GM23248 (cell line): ENCODE measurements at places on chromosomes 5 and 9. TPM values are rescaled to one million over a fixed set of nuclear protein-coding genes. Genes with fewer than 3 reads are reported as not detected.

FAM221B gene
- not detected in 2 replicates for total RNA-seq

DNA sequence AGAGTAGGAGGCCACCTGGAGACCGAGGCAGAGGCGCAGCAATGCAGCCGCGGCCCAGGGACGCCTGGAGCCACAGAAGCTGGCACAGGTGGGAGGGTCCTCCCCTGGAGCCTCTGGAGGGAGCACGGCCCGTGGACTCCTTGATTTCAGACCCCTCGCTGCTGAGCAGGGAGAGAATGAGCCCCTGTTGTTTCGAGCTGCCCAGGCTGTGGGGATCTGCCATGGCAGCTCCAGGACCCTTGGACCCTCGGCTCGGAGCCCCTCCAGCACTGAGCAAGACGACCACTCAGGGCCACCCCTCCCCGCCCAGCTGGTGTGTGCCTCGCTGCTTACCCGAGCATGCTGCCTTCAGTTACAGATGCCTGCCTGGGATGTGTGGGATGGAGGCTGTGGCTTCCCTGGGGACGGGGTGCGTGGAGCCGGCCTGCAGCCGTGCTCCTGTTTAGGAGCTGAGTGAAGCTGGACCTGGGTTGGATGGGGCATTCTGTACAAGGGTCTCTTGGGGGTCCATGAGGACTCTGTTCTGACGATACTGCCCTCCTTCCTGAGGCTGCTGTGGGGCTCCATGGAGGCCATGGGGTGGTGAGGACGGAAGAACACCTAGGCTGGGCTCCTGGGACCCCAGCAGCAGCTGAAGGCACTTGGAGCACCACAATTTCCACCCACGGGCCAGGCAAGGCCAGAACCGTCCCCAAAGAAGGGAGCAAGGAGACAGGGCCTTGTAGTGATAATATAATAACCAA lies 115.1 kb upstream of the LPCAT1 start:
- DNase-seq = no peak

DNA sequence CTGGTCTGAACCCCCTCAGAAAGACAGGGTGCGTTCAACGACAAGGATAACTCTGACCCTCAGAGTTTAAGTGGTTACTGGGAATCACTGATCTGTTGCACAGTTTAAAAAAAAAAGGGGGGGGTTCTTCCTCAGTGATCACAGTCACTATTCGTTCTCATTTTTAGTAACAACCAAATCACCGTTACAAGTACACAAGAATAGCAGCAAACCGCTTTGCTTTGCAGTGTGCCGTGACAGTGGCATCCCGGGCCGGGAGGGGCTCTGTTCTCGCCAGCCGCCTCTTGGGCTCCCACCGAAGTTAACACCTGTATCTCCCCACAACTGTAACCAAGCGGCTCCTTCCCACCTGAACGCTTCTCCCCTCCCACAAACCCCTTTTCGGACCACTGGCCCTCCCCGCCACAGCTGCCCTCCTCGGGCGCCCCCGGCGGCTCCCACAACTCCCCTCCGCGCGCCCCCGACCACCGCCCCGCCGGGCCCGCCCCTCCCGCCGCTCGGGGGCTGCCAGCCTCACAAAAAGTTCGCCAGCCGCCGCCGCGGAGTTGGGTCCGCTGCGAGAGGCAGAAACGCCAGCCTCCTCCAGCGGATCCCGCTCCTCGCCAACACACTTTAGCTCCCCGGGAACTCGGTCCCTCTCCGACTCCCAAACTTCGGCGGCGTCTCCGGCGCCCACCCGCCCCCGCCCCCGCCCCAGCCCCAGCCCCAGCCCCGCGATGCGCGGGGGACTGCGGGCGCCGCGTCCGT lies 1.2 kb downstream of the SSBP2 start:
- peak; percentile 63 for DNase-seq

DNA sequence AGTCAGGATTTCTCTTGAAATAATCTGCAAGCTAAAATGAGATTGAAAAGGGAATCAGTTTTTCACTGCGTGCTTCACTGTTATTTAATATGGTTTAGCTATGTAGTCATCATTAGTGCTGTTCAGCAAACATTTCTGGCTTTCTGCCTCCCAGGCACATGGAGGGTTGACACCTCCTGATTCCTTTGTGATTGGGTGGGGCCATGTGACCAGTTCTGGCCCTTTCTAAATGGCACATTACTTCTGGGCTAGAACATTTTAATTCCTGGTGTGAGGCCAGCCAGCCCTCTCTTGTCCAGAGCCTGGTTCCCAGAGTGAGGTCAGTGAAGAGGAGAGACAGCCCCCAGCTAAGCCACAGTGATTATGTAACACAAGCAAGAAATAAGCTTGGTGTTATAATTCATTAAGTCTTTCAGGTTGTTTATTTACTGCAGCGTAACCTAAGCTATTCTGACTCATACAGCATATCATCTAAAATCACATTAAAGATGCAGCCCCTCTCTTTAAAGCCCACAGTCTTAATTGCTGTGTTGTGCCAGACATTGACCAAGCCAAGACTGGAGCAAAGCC lies 17.4 kb upstream of the ARSI start:
- peak; percentile 96 for DNase-seq

DNA sequence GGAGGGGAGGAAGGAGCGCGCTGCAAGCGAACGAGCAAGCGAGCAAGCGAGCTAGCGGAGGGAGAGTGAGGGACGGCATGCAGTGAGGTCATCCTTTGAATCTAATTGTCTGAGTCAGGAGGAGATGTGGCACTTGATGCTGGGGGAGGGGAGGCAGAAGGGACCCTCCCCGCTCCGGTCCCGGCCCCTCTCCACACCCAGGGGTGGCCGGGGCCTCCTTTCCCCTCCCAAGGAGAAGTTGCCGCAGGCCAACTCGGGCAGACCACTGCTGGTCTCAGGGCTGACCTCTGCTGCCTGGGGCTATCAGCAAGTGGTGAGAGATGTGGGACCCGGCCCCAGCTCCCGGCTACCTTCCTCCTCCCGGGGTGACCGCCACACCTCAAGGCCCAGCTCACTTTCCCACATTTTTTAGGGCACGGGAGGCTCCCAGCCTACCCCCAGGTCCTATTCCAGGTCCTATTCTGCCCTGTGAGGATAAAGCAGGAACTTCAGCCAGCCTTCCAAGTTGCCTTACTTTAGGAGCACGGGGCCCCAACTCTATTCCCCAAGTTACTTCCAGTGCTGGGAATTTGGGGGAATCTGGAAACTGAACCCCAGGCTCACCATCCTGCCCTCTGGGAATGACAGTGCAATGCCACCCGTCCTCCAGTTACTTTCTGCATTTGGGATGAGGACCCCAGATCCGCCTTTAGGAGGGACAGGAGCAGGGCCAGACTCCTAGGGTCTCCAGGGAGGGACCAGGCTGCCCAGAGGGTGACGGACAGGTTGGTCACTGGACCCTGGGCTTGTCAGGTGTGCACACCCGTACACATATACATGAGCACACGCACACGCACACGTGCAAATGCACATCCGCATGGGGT lies 11.1 kb downstream of the CNTFR start:
- peak; percentile 77 for DNase-seq

- DNase-seq = peak; percentile 91
Observed at GRCh38 chr9:107488375-107489143, 1.0 kb downstream of the KLF4 start.

GRCh38 chr5:175572886-175573285 lies 85.0 kb upstream of the HRH2 start:
- peak; percentile 12 for DNase-seq

IL13 gene
- not detected in 2 replicates for total RNA-seq

OBP2B gene
- total RNA-seq = not detected in 2 replicates

MLANA gene
- not detected in 2 replicates for total RNA-seq

SEMA5A gene
- 38.2 and 40.1 TPM in 2 replicates for total RNA-seq

SLC2A6 gene
- total RNA-seq = 10.1 and 12.0 TPM in 2 replicates

DNA sequence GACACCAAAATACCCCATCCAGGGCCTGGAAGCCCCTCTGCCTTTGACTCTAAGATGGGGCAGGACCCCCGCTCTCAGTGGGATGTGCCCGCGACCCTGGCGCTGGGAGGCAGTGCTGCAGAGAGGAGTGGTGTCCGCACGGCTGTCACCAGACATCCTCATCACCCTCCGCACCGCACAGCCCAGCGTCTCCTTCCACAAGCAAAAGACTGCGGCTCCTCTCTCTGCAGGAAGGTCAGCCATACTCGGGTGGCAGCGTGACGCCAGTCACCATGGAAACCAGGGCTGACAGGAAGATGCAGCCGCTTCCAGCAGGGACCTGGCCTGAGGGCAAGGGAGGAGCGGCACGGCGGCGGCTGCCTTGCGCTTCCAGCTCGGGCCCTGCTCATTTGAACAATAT lies 17.1 kb upstream of the SLC6A3 start:
- DNase-seq = no peak

PRUNE2 gene
- 6.8 and 8.8 TPM in 2 replicates for total RNA-seq

DNA sequence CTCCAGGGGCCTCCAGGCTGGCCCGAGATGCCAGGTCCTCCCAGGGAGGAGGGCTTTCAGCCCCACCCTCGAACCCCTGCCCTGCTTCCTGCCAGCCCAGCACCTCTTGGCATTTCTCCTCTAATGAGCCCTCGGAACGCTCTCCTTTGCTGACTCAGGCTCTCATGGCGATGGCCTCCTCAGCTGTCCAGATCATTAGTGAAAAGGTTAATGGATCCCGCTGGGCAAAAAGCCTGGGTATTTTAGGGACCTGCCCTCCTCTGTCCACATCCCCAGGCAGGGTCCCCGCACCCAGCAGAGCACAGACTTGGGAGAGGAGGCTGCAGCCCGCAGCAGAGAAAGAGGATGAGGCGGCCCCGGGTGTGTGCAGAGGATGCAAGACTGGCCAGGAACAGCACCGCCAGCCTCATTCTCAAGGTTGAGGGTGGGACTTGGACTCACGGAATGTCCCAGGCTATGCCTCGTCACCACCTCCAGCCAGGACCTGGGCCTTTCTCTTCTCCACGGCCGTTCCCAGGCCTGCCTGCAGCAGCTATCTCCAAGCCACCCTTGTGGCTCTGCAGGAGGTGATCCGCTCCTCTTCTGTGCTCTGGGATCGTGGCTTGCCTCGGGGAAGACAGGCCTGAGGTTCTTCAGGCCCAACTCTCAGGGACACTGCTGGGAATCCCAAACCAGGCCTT lies 23.0 kb upstream of the ADAMTS2 start:
- DNase-seq = no peak

GRCh38 chr5:159515909-159516415 lies 185.7 kb upstream of the IL12B start:
- DNase-seq = peak; percentile 56

DNA sequence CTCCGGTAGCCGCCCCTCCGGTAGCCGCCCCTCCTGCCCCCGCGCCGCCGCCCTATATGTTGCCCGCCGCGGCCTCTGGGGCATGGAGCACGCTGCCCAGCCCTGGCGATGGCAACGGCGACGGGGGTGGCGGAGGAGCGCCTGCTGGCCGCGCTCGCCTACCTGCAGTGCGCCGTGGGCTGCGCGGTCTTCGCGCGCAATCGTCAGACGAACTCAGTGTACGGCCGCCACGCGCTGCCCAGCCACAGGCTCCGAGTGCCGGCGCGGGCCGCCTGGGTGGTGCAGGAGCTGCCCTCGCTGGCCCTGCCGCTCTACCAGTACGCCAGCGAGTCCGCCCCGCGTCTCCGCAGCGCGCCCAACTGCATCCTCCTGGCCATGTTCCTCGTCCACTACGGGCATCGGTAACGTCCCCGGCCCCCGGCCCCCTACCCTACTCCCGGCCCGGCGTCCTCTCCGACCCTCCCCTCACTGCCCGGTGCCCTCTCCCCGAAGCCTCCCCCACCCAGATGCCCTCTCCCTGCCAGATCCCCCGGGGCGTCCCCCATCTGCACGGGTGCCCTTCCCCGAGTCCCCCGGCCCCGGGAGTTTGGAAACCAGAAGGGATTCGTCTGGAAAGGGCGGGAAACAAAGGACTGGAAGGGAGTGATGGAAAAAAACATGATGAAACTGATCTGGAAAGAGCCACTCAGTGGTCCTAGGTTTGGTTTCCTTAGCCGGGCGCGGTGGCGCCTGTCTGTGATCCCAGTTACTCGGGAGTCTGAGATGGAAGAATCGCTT lies 417 bp downstream of the SRD5A1 start:
- peak; percentile 80 for DNase-seq

- no peak for DNase-seq
Observed at GRCh38 chr5:174284873-174285272, 239.4 kb downstream of the NSG2 start.

TMEM252 gene
- total RNA-seq = not detected in 2 replicates

GRCh38 chr9:120587328-120587727 lies 7.4 kb upstream of the CDK5RAP2 start:
- no peak for DNase-seq

- DNase-seq = peak; percentile 22
Observed at GRCh38 chr9:116166713-116167112, 13.1 kb downstream of the PAPPA start.

- DNase-seq = no peak
Observed at GRCh38 chr5:80300125-80300524, 19.7 kb upstream of the SPZ1 start.

- DNase-seq = no peak
Observed at GRCh38 chr9:18821788-18822187, 211.2 kb downstream of the SAXO1 start.

DNA sequence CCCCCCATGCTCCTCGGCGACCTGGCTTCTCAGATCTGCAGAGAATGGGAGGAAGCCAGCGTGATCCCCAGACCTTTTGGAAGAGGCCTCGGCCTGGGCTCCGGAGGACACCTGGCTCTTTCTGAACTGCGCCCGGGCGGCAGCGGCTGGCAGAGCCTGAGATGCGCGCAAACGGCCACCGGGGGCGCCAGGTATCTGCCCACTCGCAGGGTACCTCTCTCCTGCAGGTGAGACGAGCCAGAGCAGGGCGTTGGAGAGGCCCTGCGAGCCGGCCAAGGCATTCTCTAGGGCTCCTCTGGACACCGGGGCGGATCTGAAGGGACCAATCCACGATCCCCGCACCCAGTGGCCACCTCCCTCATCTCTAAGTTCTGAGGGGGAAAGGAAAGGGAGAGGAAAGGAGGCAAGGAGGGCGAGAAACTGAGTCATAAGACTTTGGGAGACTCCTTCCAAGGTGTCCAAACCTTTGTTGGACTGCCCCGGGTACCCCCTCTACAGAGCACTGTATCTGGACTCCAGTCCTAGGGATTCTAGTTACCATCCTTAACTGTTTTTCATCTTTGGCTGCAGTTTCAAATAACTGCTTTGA lies 55.0 kb upstream of the SLC46A2 start:
- DNase-seq = no peak

PCDHGA3 gene
- 7.5 and 7.6 TPM in 2 replicates for total RNA-seq
